Psoas muscle (tissue), 8 donors: ENCODE measurements at places on chromosomes 12 and 14. TPM values are rescaled to one million over a fixed set of nuclear protein-coding genes. Genes with fewer than 3 reads are reported as not detected.

The TSPAN19 gene
- not detected for total RNA-seq

The RILPL1 gene
- 63.6 TPM for total RNA-seq

The SLC2A3 gene
- total RNA-seq: 4.6 TPM

The GLT8D2 gene
- 0.71 TPM for total RNA-seq

The ATXN2 gene
- total RNA-seq: 38.9 TPM

The VRTN gene
- total RNA-seq: not detected
